Caudate nucleus (tissue), 63 donors: ENCODE measurements at places on chromosomes 5 and 9.
A peak's percentile ranks its signal among the peaks of the same experiment; 100 is the strongest.

GRCh38 chr5:113347572-113347971, 87.2 kb downstream of the TSSK1B start:
- DNase-seq = no peak

GRCh38 chr5:15034379-15034778, 162.8 kb upstream of the ANKH start:
- DNase-seq = no peak

DNA sequence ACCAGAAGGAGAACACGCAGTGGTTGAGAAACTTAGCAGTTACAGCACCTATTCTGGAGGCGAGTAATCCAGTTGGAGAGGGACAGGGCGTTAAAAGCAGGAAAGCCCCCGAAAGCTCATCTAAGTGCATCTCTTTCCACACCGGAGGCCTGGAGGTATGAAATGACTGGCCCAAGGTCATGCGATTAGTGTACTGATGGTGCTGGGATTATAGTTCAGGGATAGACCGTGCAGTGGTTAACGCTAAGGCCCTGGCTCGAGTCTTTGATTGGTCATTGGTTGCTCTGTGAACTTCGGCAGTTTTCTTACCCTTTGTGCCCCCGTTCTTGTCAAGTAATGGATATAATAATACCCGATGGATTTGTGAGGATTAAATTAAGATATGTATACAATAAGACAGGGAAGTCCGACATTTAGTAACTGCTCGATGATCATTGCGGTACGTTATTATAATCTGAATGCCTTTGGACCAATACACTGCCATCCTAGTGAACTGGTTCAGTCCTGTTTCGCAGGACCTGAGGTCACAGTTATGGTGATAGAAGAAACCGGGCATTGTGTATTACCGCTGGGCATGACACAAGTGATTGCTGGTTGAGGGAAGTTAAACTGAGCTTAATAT, 960 bp downstream of the CANX start:
- no peak for DNase-seq

- DNase-seq = no peak
Measured at GRCh38 chr5:33362915-33363314, 77.8 kb upstream of the TARS1 start.

GRCh38 chr5:74640450-74640953, at the start of gene ENC1:
Gene ENC1, minus strand, starts transcription at chr5:74640728. Its CDS starts 4,243 bp downstream, at chr5:74636485.
- DNase-seq = peak; percentile 71

- no peak for DNase-seq
Measured at GRCh38 chr5:52374286-52374685, 413.4 kb upstream of the ITGA1 start.

DNA sequence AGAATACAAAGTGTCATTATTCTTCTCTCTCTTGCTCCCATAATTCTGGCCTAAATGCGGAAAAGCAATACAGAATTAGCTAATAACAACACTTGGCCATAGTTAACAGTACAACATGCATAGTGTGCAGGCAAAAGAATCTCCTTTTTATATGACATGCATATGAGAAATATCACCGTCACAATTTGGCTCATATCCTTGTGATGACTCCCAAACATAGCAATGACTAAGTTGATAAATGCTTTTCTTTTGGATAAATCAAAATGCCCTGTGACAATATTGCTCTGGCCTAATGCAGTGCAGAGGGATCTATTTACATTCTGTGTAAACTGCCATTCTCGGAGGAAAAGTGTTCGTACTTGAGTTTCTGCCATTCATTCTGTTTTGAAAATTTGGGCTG, 121.9 kb upstream of the GHR start:
- DNase-seq = no peak

DNA sequence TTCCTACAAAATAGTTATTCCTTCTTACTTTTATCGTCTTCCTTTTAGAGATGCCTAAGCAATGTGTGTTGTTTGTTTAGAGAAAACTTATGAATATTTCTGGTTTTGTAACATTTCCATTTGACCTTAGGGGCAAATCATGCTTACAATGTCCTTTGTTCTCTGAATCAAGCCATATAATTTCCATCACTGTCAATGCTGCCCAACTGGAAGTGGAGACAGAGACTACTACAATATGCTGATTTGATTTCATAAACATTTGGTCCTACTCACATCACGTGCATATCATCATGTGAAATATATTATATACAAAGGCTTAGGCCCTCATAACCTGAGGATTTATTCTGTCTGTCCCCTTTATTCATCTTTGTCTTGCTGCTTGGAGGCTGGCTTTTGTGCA, 183.2 kb upstream of the CD180 start:
- no peak for DNase-seq

GRCh38 chr9:136231478-136232297, 13.9 kb downstream of the QSOX2 start:
- no peak for DNase-seq
